ENCODE measurements at places on chromosomes 1 and 21.

GRCh38 chr1:96080925-96081324, 640.7 kb upstream of the PTBP2 start:
- DNase-seq, result no peak

- no peak for DNase-seq
Measured at GRCh38 chr21:35648512-35648911, 411.8 kb downstream of the SETD4 start.

GRCh38 chr1:54323921-54324250, 82.3 kb downstream of the SSBP3 start:
- no peak for DNase-seq

DNA sequence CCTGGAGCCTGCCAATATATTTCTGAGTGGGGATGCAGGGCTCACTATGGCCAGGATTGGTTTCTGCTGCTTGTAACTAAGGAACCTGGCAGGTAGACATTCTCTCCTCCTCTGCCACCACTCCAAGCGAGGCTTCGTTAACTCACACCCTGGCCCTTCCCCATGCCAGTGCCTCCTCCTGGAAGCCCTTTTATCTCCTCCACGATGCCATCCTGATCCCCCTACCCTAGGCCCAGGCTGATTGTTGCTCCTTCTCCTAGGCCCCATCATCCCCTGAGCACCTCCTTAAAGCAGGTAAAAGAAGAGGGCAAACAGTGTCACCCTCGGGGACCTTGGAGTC, 118.5 kb downstream of the DMRTB1 start:
- DNase-seq, result no peak

DNA sequence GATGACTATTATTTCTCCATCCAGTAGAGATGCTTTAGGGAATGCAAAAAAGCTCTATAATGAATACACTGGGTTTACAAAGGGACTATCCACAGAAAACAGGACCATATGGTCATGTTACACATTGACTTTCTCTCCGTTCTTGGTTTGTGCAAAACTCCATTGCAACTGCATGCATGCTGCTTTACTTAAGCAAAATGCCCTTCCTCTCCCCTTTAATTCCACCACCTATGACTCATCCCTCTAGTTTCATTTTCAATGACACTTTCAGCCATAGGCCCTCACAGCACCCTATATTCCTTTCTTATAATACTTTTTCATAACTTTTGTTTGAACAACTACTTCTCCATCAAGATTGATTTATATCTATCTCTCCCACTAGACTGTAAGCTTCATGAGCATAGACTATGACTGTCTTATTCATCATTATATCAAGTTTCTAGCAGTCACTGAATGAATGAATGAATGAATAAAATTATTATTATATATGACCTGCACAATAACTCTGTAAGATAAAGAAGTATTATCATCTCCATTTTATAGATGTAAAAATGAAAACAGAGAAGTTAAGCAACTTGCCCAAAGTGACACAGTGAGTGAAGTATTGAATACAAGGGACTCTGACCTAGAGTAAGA, 248.9 kb downstream of the PLPP3 start:
- no peak for DNase-seq

- no peak for DNase-seq
Measured at GRCh38 chr1:99681583-99681982, 35.7 kb downstream of the PALMD start.

- no peak for DNase-seq
Measured at GRCh38 chr1:222045786-222046185, 303.9 kb upstream of the DUSP10 start.

GRCh38 chr1:206864939-206865671, at the start of gene IL20:
TSS of gene IL20 (plus strand) at chr1:206865623. CDS start at chr1:206865853, 230 bp downstream.
- peak; percentile 57 for DNase-seq

- no peak for DNase-seq
Measured at GRCh38 chr1:230863449-230863848, 4.9 kb downstream of the C1orf198 start.

GRCh38 chr21:23886828-23887724, 1720.2 kb downstream of the MRPL39 start:
- no peak for DNase-seq

DNA sequence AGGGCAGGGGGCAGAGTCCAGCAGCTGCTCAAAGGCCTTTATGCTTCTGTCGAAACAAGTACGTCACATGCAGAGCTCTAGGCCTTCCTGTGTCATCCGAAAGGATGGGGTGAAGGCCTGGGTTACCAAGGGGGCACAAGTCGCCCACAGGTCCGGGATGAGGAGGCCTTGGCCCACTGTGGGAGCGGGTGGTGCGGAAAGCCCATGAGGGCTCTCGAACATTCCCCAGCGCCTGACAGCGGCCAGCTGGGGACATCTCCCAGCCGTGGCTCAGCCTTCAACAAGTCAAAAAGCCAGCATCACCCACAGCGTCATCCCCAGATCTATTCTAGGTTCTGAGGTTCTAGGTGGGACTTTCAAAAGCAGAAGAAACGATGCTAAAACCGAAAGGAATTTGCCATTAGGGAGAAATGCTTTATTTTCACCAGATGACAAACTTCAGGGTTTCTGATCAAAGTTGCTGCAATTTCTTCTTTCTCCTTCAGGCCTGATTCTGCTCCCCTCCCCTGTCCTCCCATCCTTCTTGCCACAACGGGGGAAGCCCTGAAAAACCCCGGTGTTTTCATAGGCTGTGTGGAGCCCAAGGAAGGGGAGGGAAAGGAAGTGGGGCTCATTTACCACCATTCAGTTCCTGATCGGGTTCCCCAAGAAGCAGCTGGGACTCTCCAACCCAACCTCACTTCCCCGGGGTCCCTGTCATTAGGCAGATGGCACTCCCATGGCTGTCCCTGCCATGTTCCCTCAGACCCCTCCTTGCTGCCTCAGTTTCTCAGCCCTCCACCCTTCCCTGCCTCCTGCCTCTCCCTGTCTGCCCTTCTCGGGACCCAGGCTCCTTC, 17.6 kb downstream of the GPR137B start:
- no peak for DNase-seq

DNA sequence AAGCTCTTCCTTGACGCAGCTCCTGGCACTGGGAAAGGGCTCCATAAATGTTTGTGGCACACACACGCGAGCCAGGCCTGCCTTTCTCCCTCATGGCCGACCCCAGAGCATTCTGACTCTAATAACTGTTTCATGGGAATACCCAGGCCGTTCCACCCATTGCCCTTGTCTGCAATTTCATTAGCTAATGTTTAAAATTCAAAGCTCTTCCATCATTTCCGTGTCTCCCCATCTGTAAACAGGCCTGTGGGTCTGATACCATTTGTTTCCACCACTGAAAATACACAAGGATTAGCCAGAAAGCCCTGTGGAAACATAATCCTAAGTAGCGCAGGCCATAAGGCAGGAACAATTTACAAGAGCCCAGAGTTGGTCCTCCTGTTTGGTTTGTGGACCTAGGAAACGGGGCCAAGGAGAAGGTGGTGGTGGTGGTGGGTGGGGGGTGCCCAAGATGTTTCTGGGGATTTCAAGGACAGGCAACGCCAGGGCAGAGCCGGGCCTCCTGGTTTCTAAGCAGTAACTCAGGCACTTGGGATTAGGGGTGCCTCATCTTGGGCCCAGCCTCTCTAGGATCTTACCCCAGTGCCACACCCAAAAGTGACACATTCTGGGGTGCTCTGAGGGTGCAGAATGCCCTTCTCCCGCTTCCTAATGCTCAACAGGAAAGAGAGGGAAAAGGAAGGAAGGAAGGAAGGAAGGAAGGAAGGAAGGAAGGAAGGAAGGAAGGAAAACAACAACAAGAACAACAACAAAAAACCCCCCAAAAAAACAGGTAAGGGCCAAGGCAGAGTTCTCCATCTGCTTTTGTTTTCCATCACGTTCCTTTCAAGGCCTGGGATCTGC, 79.4 kb downstream of the SSBP3 start:
- no peak for DNase-seq

GRCh38 chr1:54510715-54511270, 37.2 kb upstream of the ACOT11 start:
- no peak for DNase-seq

DNA sequence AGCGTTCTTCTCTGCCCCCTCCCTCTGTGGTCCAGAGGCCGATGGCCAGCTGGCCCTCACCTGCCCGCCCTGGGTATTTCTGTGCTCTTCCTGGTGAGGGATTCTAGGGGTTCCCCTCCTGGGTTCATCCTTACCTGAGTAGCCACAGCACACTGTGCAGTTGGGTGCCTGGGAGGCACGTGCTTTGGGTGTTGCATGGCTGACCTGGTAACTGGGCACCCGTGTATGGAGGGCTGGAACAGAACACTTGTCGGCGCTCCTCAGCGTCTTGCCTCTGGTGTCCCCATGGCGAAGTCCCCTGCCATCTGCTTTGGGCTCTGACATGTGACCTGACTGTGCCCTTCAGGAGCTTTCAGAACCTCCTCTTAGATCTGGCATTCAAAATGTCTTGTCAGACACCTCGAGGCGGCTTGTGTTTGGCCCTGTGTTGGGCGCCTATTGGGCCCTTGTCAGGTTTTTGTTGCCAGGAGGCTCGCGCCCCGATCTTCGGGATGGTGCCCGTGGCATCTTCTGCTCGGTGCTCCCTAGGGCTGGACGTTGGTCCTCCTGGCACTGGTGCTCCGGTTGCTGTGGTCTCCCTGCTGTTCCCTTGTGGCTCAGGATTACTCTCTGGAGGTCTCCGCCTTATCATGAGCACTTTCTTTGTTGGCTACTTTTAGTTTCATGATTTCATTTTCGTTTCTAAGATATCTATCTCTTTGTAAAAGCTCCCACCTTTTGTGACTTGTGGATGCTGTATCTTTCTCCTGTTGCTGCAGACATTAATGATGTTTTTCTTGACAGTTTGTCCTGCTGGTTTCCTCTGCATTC, 28.5 kb downstream of the SKI start:
- DNase-seq, result no peak

GRCh38 chr1:44786841-44787426, 1.0 kb downstream of the BEST4 start:
- DNase-seq, result no peak

- DNase-seq, result no peak
Measured at GRCh38 chr1:55213885-55214211, 1.3 kb downstream of the USP24 start.

GRCh38 chr1:101268893-101269292, 32.1 kb downstream of the S1PR1 start:
- no peak for DNase-seq

- DNase-seq, result no peak
Measured at GRCh38 chr1:234504969-234505768, 26.2 kb upstream of the TARBP1 start.

DNA sequence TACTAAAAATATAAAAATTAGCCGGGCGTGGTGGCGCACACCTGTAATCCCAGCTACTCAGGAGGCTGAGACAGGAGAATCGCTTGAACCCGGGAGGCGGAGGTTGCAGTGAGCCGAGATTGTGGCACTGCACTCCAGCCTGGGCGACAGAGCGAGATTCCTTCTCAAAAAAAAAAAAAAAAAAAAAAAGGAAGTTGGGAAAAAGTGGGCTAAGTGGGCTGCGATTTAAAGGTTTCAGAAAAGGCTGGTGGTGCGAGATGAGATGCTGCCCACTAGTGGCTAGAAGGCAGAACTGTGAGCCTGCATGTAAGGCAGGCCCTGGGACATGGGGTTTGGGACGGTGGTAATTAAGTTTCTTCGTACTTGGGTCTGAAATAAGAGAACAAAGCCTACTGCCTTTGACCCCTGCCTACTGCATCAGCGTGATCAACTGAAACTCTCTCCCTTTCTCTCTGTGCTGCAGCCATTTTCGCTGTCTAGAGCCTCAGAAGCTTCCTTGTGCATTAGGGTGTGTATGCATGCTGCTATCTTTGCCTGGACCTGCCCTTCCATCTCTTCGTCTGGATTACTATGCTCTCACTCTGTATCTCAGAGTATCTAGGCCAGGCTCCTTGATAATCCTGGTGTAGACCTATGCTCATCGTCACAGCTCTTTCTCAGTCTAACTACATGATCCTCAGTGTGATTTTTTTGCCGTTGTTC, 12.4 kb downstream of the FMOD start:
- peak; percentile 39 for DNase-seq

DNA sequence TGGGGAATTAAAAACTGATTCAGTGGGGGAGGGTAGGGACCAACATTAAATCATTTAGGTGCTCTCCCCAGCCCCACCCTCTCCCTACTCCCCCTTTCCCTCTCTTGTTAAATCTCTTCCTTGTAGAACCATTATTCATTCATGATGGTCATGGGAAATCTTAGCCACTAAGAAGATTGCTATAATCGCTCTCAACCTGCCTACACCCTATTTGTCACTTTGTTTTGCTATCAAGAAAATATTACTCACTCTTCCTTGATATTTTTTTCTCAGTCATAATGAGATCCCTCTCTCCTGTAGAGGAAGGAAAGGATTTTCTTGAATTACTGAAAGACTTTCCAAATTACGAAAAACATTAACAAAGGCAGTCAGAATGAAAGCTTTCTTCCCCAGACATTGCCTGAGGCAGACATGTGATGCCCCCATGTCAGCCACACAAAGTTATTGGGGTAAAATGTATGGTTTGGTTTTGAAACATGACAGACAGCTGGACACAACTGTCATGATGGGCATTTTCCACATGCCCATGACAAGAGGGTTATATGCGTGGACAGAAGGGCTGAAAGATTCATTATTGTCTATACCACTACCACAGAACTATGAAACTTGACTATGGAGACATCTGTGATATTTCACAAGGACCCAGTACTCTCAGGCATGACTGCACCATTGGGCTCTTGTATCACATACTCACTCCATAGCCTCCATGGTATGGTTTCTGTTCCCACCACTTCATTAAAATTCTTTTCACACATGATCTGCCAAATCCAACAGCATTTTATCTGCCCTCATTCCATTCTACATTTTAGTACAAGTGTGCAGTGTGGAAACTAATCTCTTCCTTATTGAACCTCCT, 420.1 kb downstream of the DISC1 start:
- DNase-seq, result no peak

- no peak for DNase-seq
Measured at GRCh38 chr1:95948023-95948422, 714.0 kb downstream of the RWDD3 start.

DNA sequence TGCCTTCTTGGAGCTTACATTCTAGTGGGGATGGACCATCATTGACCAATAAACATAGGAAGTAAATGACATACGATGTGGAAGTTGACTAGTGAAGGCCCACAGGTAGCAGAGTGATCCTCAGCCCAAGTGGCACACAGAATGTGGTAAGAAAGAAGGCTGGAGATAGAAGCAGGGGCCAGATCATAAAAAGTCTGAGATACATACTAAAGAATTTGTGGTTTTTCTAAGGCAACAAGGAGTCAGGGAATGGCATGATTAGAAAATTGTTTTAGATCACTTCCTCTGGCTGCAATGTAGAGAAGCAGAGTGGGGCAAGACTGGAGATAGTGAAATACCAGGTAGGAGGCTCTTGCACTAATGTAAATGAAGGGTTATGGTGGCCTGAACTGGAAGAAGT, 154.0 kb downstream of the VPS13D start:
- no peak for DNase-seq

- DNase-seq, result no peak
Measured at GRCh38 chr1:57860931-57861565, 437.2 kb upstream of the DAB1 start.

GRCh38 chr1:212566522-212567479, 41.8 kb upstream of the ATF3 start:
- DNase-seq, result no peak

DNA sequence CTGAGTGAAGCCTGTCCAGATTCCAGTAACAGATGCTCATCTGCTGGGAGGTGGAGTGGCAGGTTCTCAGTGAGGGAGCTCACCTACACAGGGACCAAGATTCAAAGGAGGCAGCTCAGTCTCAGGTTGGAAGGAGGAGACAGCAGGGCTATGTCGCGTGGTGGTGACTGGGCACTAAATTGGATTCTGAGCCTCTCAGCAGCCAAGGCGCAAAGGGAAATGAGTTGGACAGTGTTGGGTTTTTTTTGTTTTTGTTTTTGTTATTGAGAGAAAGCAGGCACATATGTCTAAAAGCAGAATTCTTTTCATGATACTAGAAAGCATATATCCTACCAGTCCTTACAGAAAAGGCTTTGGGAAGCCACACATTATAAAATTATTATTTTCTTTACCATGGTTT, 26.2 kb downstream of the UMODL1 start:
- no peak for DNase-seq
